Suprapubic skin (tissue), 4 donors: ENCODE measurements at places on chromosomes 2 and 18.

DNA sequence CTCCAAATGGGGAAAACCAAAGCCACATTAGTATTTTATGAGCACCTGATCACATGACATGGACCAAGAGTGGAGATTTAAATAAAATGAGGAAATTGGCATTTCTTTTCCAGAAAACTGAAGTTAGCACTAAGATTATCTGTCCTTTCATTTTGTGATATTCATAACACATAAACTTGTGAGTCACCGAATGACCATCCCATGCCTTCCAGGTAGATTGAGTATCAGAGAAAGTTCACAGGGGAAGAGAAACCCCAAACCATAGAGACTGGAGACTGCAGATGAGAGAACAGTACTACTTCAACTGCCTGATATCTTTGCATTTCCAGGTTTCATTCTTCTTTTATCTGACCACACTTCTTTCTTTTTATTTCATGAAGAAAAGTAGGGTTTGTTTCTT, 176.3 kb upstream of the LRP1B start:
- no peak for DNase-seq

DNA sequence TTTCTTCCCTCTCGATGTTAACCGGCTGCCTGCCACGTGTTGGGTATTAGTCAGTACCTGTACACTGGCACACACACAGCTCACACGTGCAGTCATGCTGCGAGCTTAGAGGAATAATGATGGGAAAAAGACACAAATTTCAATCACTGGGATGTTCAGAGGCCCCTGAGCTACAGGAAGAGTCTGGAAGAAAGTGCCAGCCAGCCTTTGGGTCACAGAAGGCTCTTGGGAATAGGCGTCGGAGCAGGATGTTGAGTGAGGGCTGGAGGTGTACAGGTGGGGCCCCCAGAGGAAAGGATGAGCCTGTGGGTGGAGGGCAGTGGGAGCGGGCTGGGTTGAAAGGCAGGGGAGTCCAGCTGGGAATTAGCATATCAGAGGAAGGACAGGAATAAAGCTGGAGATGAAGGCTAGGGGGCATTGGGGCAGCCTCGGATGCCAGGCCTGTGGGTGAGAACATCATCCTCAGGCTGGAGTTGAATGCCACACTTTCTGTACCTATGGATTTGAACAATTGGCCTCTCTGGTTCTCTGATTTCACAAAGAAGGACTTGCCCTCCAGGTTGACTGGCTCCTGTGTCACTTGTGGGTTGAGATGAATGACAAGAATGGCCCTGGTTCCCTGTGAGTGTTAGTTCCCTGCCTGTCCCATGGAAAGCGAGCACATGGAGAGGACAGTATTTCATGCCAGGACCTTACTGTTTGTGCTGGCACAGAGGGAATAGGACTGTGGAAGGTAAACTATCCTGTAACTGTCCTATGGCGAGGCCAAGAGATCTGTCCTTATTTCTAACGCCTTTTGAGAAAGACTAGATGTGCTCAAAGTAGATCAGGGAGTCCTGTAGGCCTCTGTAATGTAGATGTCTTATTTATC, 40.6 kb downstream of the GREB1 start:
- no peak for DNase-seq

DNA sequence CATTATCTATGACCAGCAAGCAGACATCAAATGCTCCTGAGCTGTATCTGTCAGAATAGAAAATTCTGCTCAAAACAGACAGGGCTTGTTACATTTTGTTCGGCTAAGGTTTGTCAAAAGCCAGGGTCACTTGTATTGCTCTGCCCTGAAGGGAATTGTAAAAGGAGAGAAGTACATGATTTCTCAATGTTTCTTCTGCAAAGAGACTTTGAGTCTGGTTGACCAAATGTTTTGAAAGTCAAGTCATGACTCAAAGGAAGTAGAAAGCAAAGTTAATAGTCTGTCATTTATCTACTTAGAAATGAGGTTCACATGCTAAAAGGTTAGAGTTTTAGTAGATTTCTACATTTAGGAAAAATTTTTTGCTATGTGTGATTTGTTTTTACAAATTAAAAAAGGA, 1624.1 kb upstream of the ZEB2 start:
- no peak for DNase-seq

GRCh38 chr2:203713381-203713780, 6.9 kb downstream of the CD28 start:
- DNase-seq, result no peak

DNA sequence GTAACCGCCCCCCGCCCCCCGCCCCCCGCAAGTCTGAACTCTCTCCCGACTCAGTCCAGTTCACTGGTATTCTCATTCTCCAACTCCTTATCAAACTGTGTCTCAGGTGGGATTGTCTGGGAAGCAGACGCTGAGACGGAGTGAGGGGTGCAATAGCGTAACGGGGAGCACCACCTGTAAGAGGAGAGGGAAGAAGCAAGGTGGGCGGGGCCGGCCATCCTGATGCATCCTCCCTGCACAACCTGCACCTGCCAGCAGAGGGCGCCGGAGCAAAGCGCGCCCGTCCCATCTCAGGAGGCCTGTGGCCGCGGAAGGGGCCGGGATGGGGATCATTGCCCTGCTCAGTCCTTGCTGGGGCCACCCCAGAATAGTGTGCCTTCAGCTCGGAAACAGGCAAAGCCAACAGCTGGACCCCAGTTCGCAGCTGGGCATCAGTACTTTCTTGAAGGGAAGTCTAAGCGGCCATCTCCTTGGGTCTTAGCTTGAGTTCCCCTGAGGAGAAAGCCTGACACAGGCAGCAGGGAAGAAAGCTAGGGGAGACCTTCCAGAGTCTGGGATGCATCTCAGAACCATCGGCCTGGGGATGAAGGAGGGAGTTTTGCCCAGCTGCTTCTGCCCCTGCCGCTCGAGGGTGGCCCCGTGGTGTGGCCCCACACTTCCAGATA, 208.0 kb downstream of the TFCP2L1 start:
- DNase-seq, result no peak

DNA sequence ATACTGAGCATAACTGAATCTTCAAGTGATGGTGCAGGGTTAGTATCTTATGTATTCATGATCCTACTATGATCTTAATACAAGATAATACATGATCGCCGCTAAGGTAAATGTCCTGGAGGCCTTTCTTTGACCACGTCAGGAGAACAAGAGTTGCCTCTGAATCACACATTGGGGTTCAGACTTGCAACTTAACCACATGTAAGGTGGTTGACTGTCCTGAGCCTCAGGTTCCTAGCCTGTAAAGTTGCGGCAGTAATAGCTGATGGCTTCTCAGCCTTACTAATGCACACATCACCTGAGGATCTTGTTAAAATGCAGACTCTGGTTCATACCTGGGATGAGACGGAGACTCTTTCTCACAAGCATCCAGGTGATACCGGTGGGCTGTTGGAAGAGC, 112.5 kb downstream of the MGAT5 start:
- no peak for DNase-seq

GRCh38 chr18:37524498-37525261, 40.9 kb downstream of the CELF4 start:
- no peak for DNase-seq

DNA sequence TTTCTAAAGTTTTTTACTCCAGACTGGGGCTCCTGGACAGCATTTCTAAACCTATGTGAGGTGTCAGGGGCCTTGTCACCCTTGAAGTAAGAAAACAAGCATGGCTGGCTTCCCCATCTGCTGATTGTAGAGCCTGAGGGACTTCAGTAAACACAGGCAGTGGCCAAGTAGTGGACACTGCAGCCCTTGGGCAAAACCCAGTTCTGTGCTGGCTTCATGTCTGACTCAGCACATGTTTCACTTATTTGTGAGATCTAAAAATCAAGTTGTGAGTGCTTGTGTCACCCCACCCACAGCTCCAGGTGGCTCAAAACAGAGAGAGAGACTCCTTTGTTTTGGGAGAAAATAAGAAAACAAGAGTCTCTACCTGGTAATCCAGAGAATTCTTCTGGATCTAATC, 660.3 kb upstream of the VRK2 start:
- DNase-seq, result no peak

DNA sequence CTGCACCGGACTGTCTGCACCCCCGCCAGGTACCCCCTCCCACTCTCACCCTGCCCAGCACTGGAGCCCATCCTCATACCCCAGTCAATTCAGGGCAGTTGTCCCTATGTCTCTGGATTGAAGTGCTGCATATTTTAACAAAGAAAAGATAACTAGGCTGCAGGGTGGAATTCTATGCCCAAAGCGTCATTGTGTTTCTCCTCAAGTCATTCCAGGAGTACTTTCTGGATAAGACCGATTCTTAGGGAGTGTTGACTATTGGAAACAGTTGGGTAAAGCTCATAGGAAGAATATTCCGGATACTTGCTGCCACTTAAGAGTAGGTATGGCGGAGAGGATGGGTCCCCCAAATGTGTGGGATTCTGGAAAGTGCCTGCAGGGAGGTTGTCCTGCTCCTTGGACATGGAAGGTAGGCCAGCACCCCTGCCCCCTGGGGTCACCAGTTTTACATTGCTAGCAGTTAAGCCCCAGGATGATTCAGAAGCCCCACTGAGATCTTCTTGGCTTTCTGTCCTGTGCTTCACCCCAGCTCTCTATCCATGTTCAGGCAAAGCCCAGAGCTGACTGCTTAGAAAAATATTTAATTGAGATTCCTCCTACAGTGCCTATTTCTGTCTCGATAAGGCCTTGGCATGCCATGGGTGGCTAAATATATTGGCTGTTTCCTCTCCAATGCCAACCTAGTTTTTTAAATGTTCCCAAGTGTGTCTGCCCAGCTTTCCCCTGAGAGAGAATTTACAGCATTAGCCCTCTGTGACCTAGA, 48.2 kb downstream of the RPL37A start:
- no peak for DNase-seq

- DNase-seq, result no peak
These were observed 63.4 kb upstream of the ZBTB7C start for GRCh38 chr18:48472610-48473009.

GRCh38 chr2:64525317-64525613, 1.1 kb downstream of the AFTPH start:
- no peak for DNase-seq

- no peak for DNase-seq
These were observed 1.7 kb upstream of the SP100 start for GRCh38 chr2:230414302-230414701.

DNA sequence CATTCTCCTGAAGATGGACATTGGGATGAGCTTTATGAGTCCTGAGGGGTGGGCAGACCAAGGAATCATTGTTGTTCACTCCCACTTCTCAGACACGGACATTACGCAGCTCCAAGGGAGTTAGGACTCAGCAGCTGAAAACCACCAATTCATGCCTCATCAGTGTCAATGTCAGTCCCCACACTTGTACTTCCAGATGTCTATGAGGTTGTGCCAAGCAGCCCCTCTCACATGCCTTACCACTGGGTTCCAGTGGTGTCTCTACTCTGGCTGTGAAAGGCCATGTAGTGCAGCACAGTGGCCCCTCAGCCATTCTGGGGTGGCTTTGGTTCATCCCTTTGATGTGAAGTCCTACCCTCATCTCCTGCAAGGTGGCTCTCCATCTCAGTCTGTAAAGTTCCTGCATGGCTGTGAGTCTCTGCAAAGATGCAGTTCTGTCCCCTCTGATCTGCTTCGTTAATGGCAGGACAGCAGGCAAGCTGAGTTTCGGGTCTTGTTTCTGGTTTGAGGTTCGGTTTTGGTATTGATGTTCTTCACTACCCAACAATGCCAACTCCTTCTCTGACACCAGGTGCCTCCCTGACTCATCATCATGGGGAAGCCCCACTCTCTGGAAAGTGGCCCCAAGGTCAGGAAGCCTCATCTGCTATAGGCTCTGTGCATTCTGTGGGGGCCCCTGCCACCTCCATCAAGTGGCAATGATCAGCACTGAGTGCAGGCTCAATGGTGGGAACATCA, 14.0 kb upstream of the COL6A3 start:
- no peak for DNase-seq

- DNase-seq, result no peak
These were observed 172.8 kb upstream of the SESTD1 start for GRCh38 chr2:179437430-179437829.

- no peak for DNase-seq
These were observed 11.8 kb downstream of the CHRNA1 start for GRCh38 chr2:174752403-174753037.

DNA sequence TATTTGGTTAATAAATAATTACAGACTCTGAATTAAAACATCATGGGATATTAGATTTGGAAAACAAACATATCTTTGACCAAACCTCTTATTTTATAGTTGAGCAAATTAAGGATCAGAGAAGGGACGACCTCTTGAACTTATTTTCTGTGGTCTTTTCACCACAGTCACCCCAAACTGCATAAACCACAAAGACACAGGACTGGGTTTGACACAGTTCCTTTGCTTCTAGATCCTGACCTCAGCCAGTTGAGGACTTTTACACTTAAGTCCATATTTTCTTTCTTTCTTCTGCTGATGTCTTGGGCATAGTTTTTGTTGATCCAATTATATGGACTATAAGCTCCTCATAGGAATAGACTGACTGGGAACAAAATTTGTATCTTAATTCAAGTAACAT, 234.0 kb upstream of the SLC14A2 start:
- DNase-seq, result no peak

GRCh38 chr2:18922276-18922675, 332.9 kb upstream of the NT5C1B start:
- DNase-seq, result no peak

- DNase-seq, result no peak
These were observed 35.3 kb downstream of the SPRED2 start for GRCh38 chr2:65397122-65397521.

DNA sequence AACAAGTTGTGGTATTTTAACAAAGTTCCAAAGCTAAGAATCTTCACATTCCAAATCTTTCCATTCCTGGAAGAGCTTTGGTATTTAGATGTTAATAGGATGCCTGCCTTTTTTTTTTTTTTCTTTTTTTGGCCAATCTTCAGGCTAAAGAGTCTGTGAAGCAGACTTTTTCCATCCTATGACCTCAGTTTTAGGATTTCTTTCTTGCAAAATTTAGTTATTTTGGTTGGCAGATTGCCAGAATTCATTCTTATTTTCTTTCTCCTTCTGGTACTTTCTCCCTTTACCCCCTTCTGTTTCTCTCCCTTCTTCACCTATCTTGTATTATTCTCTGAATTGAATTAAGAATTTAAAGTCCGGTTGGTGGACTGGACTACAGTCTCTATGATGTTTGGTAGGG, 217.8 kb upstream of the REV1 start:
- DNase-seq, result no peak

DNA sequence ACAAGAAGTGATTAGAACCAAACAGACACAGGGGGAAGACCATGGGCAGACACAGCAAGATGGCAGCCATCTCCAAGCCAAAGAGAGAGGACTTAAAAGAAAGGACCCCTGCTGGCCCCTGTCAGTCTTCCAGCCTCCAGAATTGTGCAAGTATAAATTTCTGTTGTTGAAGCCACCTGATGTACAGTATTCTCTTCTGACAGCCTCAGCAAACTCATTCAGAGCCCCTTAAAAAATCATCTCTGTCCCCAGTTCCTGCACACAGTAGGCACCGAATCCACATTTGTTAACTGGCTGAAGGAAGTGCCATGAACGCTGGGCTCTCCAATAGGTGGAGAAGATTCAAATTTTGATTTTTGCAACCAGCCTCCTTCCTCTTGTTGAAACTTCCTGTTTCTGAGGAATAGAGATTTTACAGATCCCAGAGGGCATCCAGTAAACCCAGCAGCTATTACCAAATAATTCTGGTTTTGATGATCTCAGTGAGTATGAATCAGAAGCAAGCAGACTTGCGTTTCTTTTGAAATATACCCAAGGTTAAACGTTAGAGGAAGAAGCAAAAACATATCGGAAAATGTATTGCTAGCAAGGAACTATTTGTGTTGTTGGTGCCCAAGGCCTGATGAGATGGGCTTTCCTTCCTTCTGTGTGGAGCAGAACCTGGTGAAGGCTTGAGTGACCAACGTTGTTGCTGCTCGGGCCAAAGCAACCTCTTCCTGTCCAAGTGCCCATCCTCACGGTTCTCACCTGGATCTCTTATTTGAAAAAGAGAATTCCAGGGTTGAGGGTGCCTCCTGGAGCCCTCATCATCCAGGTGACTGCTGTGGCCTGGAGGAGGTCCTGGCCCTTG, 47.7 kb upstream of the PLB1 start:
- peak; percentile 54 for DNase-seq
